Stimulated activated CD4-positive, alpha-beta T cell treated with anti-CD3 and anti-CD28 coated beads, Interleukin-1b, Interleukin-23, amount 100 ng/mL, for 24 hours (primary cell): ENCODE measurements at places on chromosomes 12 and 14.

DNA sequence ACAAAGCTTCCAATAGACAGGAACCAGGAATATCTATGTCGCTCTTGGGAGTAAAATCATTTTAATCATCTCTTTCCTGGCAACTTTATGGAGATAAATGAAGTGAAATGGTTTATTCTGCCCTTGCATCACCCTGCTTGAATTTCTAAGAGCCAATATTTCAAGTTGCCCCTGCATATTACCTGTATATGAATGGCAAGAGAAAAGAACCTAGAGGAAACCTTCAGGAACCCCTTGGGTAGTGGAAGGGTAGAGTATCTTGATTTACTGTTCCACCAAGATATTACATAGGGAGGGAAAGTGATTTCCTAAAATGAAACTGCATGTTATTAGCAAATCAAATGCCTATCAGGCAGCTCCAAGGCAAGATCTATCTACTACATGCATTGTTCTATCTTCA is 308.4 kb upstream of the NAV3 start:
- DNase-seq = no peak

GRCh38 chr14:24211311-24211710 is 2.0 kb downstream of the CHMP4A start:
- no peak for DNase-seq

DNA sequence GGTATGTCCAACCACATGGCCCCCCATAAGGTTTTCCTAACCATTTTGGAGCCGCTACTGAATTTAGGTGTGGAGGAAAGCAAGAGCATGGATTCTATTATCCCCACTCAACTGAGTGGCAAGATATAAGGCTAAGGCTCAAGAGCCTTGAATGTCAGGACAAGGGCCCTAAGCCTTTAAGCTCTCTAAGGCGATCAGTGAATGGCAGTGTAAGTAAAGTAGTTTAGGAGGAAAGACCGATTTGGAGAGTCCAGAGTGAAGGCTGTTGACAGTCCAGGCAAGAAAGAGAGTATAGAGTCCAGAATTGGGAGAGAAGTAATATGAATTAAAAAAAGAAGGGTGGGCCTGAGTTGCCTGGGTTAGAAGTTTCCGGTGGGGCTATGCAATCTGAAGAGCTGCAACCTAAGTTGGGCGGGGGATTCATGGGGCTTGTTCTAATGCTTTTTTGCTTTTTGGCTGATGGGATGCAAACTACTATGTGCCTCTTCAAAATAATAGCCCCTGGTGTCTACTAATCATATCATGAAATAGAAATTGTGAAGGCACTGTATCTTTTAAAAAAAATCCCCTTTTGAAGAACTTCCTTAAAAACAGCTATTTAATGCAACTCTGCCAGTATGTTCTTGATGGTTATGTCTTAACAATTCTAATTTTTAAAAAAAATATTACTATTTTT is at the start of gene SPIC:
Gene SPIC (plus strand): TSS at position 626 of the 676 bp plus-strand sequence. CDS start 1,569 bp downstream, outside the sequence.
- DNase-seq = no peak

- DNase-seq = no peak
Measured at GRCh38 chr14:101030586-101030985, 127.1 kb upstream of the RTL1 start.

- DNase-seq = no peak
Measured at GRCh38 chr14:77421201-77421600, 2.1 kb downstream of the NOXRED1 start.

GRCh38 chr12:57456145-57456700 is 1.1 kb downstream of the INHBE start:
- DNase-seq = no peak

DNA sequence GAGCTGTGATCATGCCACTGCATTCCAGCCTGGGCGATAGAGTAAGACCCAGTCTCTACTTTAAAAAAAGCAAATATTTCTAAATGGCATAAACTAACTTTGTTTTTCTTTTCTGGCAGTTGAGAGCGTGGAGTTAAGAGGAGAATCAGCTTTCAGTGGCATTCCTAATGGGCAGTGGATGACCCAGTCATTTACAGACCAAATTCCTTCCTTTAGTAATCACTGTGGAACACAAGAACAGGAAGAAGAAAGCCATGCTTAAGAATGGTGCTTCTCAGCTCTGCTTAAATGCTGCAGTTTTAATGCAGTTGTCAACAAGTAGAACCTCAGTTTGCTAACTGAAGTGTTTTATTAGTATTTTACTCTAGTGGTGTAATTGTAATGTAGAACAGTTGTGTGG is 21.2 kb downstream of the TDG start:
- no peak for DNase-seq

- no peak for DNase-seq
Measured at GRCh38 chr12:7750350-7750749, 3.2 kb upstream of the CLEC4C start.
